ENCODE measurements at places on chromosomes 1 and 21.
A peak's percentile ranks its signal among the peaks of the same experiment; 100 is the strongest.

DNA sequence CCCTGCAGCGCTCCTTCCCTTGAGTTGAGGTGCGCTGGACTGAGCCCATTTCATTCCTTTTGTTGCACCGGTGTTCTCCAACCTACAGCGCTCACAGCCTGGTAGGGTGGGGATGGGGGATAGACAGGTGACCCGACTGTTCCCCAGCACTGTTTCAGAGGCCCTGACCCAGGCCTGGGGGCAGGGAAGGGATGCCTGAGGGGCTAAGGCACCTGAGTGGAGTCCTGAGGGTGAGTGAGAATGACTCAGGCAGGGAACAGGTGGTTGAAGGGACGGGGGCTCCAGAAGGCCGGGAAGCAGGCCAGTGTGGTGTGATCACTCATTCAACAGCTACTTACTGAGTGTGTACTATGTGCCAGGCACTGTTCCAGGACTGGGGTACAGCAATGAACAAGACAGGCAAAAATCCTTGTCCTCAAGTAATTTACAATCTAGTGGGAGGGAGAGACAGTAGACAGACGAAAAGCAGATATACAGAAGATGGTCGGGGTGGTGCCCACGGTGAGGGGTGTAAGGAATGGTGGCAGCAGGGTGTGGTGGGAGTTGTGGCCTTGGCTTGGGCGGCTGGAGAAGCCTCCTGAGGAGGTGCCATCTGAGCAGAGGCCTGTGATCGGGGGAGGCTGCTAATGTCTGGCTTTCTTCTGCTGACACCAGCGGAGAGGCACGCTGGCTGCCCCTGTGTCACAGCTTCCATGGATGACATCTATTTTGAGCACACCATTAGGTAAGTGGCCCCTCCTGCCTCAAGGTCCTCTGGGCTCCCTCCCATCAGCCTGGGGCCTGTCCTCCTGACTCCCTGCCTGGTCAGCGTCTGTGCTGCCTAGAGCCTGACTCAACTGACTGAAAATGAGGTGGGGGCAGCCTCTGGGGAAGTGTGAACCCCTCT lies 37.4 kb downstream of the ACOT11 start:
- DNase-seq = no peak

DNA sequence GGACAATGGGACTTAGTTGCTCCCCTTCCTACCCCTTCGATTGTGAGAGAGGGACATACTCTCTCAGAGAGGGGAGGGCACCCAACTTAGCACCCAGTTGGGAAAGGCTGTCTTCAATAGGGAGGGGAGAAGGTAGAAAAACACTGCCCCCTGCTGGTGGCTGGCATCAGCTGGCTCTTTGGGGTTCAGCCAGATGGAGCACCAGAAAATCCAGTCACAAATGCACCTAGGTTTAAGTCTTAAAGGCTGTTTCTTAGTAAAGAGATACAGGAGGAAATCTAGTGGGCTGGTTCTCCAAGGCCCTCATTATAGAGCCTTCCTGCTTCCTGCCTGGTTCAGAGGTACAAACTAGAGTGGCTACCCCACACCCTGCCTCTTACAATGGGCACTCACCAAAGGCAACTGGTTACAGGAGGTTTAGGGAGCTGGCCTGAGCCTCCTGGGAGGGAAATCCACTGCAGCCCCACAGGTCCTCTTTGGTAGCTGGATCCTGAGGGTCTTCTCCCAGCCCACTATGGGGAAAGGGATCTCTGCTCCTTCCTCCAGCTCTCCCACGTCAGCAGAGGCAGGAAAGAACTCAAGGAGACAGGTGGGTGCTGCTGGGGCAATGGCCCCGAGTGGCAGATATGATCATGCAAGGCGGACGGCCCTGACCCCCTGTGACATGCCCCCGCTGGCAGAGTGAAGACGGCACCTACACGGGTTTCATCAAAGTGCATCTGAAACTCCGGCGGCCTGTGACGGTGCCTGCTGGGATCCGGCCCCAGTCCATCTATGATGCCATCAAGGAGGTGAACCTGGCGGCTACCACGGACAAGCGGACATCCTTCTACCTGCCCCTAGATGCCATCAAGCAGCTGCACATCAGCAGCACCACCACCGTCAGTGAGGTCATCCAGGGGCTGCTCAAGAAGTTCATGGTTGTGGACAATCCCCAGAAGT lies 28.3 kb downstream of the EIF2D start:
- peak; percentile 86 for DNase-seq

DNA sequence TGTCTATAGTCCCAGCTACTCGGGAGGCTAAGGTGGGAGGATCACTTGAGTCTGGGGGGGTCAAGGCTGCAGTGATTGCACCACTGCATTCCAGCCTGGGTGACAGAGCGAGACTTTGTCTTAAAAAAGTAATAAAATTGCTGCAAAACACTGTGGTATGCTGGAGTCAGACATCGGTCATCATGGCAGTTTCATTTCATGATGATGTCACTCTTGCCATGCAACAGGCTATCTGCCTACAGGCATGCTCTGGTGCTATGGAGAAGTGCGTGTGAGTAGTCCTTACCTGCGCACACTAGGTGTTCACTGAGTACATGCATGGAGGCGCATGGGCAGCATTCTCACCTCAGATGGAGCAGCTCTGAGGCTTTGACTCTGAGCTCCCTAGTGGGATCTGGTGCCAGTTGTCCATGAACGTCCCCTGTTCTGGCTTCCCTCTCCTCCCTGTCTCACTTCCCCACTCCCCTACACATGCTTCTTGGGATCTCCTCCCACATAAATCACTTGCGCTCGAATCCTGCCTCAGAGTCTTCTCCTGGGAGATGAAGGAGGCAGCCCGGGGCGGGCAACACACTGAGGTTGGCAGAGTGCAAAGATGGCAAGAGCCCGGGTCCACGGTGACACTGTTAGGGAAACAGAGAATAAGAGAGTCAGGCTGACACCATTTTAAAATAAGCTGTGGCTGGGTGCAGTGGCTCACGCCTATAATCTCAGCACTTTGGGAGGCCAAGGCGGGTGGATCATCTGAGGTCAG lies 10.4 kb upstream of the CELA3B start:
- DNase-seq = no peak

- no peak for DNase-seq
Observed at GRCh38 chr21:37593740-37594471, 227.3 kb downstream of the DYRK1A start.

DNA sequence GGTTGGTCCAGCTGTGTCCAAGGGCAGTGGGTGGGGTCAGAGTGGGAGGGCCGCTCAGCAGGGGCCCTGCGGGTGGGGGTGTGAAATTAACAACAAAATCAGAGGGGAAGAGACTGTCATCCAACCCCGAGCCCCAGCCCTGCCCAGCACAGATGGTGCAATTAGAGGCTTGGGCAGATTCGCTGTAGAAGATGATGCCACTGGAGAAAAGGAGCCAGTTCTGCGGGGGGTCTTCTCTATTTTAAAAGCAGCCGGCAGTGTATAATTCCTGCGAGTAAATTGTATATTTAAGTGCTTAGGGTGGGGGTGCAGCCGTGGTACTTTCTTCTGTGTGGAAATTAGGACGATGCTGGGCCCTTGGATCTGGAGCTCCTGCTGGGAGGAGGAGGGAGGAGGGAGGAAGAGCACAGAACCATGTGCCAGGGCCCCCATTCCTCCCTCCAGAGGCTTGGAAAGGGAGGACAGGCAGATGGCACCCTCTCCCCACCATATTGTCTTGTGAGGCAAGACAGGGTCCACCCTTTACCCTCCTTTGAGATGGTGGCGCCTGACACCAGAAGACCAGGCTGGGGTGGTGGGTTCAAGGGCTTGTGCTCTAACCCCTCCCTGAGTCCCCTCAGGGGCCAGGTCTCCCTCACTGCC lies 89.2 kb downstream of the ACTL8 start:
- no peak for DNase-seq

- DNase-seq = peak; percentile 11
Observed at GRCh38 chr1:193614817-193615216, 428.4 kb upstream of the B3GALT2 start.

DNA sequence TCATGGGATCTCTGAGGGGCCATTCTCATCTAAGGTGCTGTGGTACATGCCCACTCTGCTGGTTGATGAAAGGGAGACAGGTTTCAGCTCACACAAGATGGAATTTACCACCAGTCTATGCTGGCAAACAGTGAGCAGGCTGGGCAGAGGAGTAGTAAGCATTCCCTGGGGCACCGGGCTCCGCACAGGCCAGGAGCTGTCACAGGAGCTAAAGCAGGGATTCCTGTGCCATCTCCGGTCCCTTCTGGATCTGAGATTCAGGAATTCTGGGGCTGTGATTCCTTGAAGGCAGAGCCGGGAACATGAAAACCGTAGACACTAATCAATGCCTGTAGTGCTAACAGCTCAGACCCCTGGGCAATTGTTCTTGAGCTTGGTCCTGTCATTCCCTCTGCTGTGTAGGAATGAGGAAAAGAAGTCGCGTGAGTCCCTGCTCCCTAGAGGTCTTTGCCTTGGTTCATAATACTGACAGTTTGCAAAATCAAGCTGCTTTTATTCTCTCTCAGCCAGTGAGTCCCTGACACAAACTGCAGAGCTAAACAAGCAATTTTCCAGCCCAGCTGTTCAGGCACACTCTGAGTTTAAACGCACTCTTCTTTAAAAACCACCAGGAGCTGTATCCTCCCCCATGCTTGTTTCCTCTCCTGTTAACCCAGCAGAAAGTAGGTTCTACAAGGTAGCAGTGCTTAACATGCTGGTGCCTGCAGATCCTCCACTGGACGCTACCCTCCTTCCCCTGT lies 52.5 kb downstream of the MDM4 start:
- DNase-seq = no peak

GRCh38 chr1:212975111-212975918 lies 25.0 kb downstream of the VASH2 start:
- DNase-seq = no peak

DNA sequence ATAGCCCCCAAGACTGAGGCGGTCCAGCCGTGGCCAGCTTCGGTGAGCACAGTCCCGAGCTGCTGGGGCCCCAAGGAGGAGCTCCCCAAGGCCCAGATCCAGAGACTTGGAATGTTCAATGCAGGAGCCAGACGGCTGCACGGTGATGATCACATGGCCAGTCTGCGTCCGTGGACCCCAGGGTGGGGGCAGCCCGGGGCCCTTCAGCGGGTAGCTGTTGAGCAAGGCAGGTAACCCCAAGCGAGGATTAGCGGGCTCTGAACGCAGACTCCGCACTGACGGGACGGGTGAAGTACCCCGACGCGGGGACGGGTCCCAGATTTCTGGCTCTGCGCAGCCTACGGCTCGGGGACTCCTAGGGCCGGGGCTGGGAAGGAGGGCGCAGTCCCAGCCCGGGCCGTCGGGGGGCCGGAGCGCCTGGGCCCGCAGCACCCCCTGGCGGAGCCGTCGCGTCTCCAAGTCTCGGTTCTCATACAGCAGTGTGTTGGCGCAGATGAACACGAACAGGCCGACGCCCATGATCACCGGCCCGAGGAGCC lies 2.7 kb downstream of the TMEM200B start:
- peak; percentile 64 for DNase-seq

GRCh38 chr1:206909161-206909882 lies 12.1 kb downstream of the IL24 start:
- peak; percentile 55 for DNase-seq

DNA sequence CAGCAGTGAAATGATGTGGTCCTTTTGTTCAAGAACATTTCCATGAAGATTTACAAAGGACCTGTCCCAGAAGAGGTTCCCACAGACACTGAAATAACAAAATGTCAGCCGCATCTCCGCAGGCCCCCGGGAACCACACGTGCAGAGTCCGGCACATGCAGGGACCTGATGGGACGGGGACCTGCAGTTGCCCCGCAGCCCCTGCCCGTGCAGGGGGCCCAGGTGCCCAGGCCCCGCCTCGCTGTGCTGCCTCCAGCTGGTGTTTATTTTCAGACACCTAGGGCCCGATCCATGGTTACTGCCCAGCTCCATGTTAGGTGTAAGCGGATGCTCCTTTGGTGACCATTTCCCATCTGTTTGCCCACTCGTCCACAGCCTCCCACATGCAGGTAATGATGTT lies 149.3 kb upstream of the ARHGEF16 start:
- DNase-seq = no peak

- DNase-seq = no peak
Observed at GRCh38 chr1:173201969-173202368, 5.2 kb downstream of the TNFSF4 start.

DNA sequence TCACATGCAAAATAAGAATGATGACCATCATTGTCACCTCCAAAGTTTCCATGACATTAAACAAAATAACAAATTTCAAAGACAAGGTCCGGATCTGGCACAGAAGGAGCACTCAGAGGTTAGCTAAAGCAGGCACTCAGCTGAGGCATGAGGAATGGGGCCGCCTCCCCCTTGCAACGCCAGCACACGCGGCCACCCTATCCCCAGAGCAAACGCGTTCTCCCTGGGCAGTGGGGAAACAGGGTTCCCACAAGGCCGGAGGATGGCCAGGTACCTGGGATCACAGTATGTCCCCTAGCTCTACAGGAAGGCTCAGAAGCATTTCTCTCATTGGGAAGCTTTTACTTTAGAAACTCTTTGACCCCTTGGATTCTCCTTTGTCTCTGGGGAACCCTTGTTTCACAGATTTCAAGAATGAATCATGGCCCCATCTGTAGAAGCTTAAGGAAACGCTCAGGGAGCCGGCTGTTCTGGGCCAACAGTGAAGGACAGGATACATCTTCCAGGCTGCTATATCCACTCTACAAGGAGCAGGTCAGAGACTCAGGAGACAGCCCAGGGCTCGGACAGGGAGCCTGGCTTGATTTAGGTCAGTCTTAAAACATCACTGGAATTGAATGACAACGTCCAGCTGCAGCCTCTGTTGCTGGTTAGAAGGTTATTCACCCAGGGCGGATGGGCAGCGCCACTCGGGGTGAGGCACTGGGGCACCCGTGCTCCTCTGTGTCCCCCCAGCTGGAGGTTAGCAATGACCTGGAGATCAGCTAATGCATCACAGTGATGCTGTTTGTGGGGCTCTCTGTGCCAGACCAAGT lies 496.4 kb downstream of the NPHP4 start:
- DNase-seq = no peak

GRCh38 chr1:19557609-19558051 lies 72.3 kb upstream of the CAPZB start:
- DNase-seq = no peak

- no peak for DNase-seq
Observed at GRCh38 chr1:112058815-112059450, 69.5 kb upstream of the KCND3 start.

DNA sequence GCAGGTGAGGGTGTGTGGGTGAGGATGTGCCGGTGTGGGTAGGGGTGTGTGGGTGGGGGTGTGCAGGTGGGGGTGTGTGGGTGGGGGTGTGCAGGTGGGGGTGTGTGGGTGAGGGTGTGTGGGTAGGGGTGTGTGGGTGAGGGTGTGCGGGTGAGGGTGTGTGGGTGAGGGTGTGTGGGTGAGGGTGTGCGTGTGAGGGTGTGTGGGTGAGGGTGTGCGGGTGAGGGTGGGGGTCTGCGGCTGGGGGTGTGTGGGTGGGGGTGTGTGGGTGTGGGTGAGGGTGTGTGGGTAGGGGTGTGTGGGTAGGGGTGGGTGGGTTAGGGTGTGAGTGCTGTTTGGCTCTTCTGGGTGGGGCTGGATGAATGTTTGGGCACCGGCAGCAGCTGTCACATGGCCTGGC lies 241.4 kb upstream of the POTED start:
- DNase-seq = no peak

- DNase-seq = no peak
Observed at GRCh38 chr1:62882201-62883104, 98.5 kb downstream of the ATG4C start.

DNA sequence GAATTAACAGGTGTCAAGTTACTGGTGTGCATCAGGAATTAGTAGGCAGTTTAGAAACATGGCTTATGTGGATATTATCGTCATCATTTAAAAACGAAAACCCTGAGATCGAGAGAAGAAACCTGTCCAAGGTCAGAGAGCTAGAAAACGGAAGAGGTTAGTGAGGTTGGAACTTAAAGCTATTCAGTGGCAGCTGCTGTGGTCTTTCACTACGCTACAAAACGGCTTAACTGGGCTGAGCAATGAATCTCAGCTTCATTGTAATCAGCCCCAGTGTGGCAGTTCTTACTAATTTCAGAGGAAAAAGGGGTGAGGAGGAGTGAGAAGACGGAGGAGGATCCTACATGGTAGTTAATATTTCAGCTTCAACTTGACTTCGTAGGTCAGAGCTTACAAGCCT lies 77.9 kb downstream of the DAB1 start:
- DNase-seq = no peak
